ENCODE measurements at places on chromosomes 4 and X.

DNA sequence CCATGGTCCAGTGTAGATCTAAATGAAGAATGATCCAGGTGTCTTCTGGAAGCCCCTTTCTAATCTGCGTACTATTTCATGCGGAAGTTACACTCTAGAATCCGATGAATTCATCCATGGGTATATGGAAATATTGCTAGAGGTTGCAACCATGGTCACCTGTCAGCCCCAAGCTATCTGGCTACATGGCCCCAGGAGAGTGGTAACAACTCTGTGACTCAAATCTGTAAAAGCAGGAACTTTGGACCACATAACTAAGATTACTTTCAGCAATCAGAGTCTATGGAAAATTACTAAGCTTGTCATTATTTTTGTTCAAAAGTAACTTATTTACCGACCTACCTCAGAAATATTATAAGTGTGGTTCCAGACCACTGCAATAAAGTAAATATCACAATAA is 150.6 kb upstream of the MED14 start:
- DNase-seq = no peak

- DNase-seq = peak; percentile 28
Observed at GRCh38 chr4:54077812-54078211, 13.4 kb upstream of the CHIC2 start.

DNA sequence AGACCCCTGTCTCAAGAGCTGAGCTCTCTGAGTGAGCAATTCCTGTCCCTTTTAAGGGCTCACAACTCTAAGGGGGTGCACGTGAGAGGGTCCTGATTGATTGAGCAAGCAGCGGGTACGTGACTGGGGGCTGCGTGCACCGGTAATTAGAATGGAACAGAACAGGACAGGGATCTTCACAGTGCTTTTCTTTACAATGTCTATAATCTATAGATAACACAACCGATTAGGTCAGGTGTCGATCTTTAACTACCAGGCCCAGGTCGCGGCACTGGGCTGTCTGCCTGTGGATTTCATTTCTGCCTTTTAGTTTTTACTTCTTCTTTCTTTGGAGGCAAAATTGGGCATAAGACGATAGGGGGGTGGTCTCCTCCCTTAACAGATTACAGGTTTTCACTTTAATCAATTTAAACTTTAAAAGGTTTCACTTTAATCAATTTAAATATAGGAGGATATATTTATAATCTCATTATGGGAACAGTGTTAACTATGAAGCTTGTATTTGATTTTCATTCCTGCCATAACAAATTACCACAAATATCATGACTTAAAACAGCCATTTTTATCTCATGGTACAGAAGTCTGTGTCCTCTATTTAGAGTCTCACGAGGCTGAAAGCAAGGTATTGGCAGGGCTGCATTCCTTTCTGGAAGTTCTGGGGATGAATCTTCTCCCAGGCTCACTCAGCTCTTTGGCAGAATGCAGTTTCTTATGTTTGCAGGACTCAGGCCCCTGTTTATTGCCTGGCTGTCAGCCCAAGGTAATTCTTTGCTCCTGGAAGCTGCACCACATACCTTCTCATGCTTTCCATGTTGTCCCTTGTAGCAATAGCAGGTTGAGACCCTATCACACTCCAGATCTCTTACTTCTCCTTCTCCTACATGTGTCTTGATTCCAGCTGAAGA is 5.2 kb downstream of the SPATA4 start:
- no peak for DNase-seq

DNA sequence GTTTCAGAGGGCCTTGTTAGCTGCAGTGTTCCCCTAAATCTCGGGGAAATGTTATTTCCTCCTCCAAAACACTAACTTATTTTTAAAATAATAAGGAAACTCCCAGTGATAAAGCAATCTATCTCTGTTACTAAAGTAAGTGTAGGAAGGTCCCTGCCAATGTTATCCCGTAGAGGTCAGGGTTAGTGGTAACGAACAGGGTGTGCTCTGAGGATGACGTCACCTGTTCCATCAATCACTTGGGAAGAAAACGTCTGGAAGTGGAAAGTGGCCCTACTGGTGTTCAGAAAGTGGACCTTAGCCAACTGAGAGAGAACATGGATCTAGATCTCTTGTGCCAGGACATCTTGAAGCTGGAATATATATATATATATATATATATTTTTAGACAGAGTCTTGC is 249.5 kb downstream of the BCOR start:
- DNase-seq = peak; percentile 51

- no peak for DNase-seq
Observed at GRCh38 chrX:44392767-44393166, 49.3 kb upstream of the EFHC2 start.

- DNase-seq = no peak
Observed at GRCh38 chr4:8312069-8312445, 42.5 kb downstream of the HTRA3 start.

- peak; percentile 78 for DNase-seq
Observed at GRCh38 chr4:107258359-107258758, 222.2 kb upstream of the DKK2 start.

DNA sequence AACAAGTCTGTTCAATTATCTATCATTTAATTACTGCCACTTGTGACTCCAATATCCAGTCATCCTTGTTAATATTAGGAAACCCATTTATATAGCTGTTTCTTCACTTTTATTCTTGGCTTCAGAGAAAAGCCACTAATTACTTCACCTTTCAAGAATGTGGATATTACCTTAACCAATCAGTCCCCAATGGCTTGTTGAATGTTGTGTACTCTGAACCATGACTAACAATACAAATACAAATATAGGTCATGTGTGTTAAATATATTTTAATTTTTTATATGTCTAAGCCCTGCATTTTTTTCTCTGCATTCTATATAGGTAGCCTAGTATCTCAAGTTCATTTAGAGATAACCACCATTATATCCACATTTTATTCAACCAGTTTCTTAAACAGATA is 1513.4 kb upstream of the AGA start:
- DNase-seq = no peak

GRCh38 chr4:32551943-32552342 is 1831.8 kb downstream of the PCDH7 start:
- no peak for DNase-seq

DNA sequence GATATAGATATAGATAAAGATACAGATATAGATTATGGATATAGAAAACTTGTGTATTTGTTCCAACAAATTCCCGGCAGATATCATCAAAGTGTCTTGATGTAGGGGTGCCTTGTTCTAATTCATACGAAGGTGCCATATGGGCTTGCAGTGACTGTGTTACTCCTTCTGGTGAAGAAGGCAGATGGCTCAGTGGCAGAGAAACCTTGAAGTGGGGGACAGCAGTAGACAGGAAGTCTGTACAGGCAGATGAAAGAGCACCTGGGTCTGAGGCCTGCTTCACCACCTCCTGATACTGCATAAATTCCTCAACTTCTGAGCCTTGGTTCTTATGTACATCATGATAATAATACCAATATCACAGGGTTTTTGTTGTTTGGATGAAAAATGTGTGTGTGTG is 179.5 kb upstream of the GATB start:
- no peak for DNase-seq

GRCh38 chr4:8323947-8324555 is 54.5 kb downstream of the HTRA3 start:
- DNase-seq = no peak

- peak; percentile 12 for DNase-seq
Observed at GRCh38 chr4:151576627-151577026, 167.7 kb downstream of the FHIP1A start.

DNA sequence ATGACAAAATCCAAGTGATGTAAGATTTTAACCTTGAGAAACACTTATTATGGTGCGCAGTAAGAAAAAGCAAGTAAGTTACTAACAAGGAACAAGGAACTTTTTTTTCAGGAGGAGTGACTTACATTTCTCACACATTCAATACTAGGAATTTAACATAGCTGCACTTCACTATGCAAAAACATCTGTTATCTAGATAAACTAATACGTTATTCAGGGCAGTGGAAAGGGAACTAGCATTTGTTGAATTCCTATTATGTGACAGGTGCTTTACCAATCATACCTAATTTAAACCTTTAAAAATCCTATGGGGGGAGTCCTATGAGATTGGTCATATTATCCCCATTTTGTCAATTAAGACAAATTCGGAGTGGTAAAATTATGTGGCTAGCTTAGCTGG is 238.0 kb downstream of the NR3C2 start:
- no peak for DNase-seq

- no peak for DNase-seq
Observed at GRCh38 chrX:4668802-4669536, 955.5 kb upstream of the PRKX start.

GRCh38 chrX:108795240-108795639 is 58.9 kb upstream of the IRS4 start:
- no peak for DNase-seq

DNA sequence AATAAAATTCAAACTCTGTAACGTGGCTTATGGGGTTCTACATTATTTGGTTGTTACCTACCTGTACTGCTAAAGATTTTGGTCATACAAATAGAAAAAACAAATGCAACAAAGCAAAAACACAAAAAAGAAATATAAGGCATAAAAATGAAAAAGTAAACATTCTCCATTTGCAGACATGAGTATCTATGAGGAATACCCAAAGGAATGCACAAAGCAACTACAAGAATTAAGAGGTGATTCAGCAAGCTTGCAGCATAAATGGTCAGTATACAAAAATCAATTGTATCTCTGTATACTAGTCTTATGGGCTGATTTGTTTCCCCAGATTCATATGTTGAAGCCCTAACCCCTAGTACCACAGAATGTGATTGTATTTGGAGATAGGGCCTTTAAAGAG is 3.6 kb upstream of the PDE5A start:
- peak; percentile 62 for DNase-seq

DNA sequence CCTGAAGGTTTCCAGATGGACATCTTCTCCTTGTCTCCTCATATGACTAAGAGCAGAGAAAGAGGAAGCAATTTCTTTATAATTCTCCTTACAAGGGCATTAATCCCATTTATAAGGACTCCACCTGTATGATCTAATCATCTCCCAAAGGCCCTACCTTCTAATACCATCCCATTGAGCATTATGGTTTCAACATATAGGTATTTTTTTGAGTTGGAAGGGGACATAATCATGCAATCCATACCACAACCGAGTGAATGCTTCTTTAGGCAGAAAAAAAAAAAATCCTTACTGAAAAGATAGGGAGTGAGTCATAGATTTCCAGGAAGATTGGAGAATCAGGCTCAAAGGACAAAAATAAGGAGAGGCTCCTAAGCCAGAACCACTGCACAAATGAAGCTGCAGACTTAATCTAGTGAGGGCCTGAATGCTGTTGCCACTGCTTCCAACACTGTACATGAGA is 312.5 kb upstream of the HS3ST1 start:
- DNase-seq = peak; percentile 65

GRCh38 chr4:13413729-13414437 is 70.3 kb downstream of the RAB28 start:
- DNase-seq = no peak

- DNase-seq = no peak
Observed at GRCh38 chr4:130812117-130812765, 1716.3 kb downstream of the C4orf33 start.

GRCh38 chrX:132638313-132638712 is 149.5 kb upstream of the MBNL3 start:
- no peak for DNase-seq

- DNase-seq = no peak
Observed at GRCh38 chrX:78960888-78961287, 15.7 kb downstream of the P2RY10 start.

DNA sequence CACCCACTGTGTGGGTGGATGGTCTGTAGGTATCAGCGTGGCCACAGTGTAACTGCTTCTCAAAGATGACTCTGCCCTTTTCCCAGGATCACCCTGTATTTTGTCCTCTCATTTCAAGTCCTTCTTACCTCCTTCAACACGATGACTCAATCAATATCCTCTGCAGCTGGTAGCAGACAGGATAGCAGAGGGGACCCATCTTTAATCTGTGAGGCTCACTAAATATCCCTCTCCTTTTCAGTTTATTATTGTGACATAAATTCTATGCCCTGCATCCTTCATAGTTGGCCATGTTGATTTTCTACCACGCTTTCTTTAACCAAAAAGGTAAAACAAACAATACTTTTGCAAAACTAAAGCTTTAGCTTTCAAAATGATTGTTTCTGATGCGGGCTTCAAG is 9.6 kb upstream of the MEPE start:
- no peak for DNase-seq

DNA sequence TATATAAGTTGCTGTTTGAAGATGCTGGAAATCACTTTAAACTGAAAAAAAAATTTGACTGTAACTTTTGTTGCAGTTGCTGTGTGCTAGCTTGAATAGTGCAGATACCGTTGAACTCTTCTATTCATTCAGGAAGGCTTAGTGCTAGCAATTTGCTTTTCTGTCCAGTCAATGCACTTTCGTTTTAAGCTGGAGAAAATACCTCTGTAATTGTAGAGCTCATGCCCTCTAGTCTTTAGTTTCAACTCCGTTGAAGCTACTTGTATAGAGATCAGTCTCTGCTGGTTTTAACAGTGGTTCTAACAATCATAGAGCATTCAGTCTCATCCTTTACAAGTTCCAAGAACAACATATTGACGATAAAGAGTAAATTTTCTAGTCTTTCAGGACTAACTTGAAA is 49.0 kb upstream of the TRPC3 start:
- DNase-seq = no peak

GRCh38 chr4:93809773-93810172 is 18.8 kb upstream of the ATOH1 start:
- no peak for DNase-seq

DNA sequence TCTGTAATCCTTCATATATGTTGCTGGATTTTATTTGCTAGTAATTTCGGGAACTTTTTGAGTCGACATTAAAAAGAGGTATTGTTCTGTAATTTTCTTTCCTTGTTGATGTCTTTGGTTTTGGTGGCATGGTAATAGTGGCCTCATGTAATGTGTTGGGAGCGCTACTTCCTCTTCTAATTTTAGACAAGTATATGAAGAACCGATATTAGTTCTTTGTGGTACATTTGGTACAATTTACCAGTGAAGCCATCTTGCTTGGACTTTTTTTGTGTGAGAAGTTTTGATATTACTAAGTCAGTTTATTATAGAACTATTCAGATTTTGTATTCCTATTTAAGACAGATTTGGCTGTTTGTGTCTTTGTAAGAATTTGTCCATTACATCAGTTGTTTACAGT is 669.2 kb upstream of the AADAT start:
- no peak for DNase-seq

GRCh38 chr4:74364652-74365491 is at the start of gene EREG:
Gene EREG (plus strand): TSS chr4:74365145. CDS start chr4:74365309, 164 bp downstream.
- DNase-seq = no peak

All from amniotic epithelial cell (primary cell).